CD8-positive, alpha-beta memory T cell (primary cell): ENCODE measurements at places on chromosomes 2 and 18. TPM values are rescaled to one million over a fixed set of nuclear protein-coding genes. Genes with fewer than 3 reads are reported as not detected.

DNA sequence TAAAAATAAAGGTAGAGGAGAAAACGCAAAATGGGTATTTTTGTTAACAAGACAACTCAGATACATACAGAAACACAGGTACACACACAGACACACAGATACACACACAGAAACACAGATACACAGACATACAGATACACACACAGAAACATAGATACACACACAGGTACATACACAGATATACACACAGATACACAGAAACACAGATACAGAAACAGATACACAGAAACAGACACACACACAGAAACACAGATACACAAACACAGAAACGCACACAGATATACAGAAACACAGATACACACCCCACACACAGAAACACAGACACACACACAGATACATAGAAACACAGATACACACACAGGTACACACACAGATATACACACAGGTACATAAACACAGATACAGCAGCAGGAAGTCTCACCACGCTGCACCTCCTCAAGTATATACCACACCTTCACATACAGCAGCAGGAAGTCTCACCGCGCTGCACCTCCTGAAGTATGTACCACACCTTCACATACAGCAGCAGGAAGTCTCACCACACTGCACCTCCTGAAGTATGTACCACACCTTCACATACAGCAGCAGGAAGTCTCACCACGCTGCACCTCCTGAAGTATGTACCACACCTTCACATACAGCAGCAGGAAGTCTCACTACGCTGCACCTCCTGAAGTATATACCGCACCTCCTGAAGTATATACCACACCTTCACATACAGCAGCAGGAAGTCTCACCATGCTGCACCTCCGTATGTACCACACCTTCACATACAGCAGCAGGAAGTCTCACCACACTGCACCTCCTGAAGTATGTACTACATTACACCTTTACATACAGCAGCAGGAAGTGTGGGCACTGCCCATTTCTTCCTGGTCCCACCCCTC lies 250.5 kb downstream of the HDAC4 start:
- peak; percentile 77 for DNase-seq

DNA sequence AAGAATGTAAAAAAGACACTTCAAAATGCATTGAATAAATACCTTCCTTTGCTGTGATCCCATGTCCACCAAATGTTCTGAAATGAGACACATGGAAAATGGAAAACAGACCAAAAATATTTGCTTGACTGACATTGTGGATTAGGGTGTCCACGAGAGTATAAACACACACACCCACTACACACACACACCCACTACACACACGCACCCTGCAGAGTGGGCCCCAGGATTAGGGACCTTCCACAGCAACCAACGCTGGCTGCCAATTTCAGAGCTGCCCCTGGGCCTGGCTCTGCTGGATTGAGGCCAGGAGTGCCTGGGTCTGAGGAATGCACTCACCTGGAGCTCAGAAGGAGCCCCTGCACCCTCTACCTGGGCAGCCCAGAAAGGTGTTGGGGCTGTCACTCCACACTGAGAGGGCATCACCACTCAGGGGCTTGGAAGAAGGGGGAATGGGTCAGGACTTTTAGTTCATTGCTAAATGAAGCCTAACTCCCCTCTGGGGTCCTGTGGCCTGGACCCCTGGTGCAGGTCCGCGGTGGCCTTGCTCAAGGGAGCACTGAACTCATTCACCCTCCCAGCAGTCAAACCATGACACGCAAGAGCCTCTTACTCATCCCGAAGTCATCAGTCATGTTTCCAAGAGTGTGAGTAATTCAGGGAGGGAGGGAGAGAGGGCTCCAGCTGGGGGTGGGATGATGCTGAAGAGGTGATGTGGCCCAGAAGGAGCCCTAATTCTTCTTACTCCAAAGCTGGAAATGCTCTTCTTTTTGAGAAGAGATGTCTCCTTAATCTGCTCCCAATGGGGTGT lies 50.2 kb upstream of the PLB1 start:
- no peak for DNase-seq

Gene RNF138
- 82.7 TPM for total RNA-seq

GRCh38 chr2:47050021-47050760 lies 104.9 kb downstream of the STPG4 start:
- no peak for DNase-seq

Gene TWIST2
- total RNA-seq, result not detected

Gene HK2
- 54.5 TPM for total RNA-seq

Gene RBBP8
- 80.8 TPM for total RNA-seq

Gene ASB18
- not detected for total RNA-seq

Gene LHCGR
- not detected for total RNA-seq

DNA sequence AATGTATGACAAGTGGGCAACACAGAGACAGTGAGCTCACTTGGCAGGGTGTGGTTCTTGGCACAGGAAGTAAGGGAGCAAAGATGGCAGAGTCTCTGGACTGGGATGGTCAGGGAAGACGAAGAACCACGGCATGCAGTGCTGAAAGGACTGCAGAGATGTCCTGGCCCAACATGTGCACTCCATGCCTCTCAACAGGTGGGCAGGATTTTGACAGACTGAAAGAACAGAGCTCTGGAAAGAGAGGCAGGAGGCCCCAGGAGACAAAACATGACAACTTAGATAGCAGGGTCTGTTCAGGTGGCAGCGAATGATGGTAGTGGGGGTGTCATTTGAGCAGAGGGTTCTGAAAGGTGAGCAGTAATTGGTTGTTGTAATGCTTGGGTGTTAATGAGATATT lies 180.3 kb downstream of the FHOD3 start:
- no peak for DNase-seq

Gene FNDC4
- total RNA-seq, result 0.15 TPM

DNA sequence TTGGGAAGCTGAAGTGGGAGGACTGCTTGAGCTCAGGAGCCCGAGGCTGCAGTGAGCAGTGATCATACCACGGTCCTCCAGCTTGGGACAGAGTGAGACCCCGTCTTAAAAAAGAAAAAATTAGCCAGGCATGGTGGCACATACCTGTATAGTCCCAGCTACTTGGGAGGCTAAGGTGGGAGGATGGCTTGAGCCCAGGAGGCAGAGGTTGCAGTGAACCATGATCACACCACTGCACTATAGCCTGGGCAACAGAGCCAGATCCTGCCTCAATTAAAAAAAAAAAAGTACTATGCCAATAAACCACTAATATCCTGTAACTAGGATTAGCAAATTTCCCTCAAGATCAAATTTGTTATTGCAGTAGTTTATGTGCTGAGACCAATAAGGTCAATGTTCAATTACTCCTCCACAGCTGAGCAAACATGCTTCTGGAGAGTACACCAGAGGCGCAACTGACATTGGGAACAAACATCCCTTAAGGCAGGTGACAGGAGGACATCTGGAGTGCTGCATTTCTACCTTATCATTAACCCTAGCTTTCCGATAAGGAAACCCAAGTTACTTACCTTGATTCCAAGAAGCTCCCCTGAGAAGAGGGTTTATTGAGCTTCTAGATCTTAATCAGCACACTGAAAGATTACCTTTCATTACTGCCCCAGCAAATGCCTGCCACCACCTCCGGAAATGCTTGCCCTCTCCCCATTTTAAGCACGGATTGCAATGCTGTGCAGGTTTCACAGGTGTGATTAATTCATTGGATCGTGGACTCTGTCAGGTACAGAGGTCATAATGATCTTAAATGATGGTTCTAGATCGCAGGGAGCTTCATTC lies 26.2 kb downstream of the MGAT4A start:
- no peak for DNase-seq

Gene FAP
- not detected for total RNA-seq

GRCh38 chr2:197274937-197275336 lies 35.6 kb downstream of the ANKRD44 start:
- DNase-seq, result no peak

- no peak for DNase-seq
These were observed 83.3 kb downstream of the EML4 start for GRCh38 chr2:42252464-42252863.

GRCh38 chr2:6945087-6945813 lies 28.0 kb downstream of the RNF144A start:
- no peak for DNase-seq

Gene NOL4
- not detected for total RNA-seq

Gene COL3A1
- 0.07 TPM for total RNA-seq

DNA sequence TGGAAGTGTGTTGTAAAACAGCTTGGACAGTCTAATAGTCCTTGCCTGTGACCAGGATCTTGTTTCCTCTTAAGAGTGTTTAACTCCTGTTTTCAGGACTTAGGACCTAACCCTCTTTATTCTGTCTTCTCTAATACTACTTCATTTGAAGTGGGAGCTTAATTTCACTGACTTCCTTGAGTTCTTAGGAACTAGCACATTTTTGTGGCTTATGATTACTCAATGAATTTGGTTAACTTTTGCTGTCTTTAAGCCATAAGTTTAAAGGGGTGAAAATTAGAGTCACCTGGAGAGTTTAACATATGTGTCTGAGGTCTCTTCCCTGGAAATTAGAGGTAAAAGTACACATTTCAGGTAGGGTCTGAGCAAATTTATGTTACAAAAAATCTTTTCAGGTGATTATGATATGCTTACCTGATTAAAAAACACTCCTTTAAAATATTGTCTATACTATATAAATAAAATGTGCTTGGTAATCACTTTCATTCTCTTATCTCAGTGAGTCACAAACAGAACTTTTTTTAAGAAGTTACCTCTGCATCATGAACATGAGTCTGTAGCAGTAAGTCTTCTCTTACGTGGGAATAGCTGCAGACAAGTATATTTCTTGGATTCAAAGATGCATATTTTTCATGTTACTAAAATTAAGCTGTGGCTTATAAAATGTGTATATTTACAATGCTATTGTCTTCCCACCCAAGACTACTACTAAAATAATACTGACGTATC lies 52.7 kb downstream of the ATP9B start:
- DNase-seq, result no peak

DNA sequence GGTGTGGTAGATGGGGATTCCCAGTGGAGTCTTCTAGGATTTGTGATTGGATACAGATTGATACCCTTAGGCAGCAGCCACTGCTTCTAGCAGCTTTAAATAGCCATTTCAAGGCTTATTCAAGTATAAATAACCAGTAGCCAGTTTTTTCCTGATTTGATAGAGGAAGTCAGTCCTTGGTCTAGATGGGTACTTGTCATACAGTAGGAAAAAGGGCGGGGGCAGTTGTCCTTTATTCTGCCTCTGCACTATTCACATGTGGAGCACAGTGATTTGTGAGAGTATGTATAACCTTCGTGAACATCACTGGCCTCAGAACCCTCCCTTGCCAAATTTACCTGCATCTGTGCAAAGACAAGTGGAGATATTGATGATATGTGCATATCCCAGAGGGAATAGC lies 6.8 kb downstream of the PPP1CB start:
- DNase-seq, result no peak

- no peak for DNase-seq
These were observed 147.5 kb downstream of the PARD3B start for GRCh38 chr2:204692790-204693189.

DNA sequence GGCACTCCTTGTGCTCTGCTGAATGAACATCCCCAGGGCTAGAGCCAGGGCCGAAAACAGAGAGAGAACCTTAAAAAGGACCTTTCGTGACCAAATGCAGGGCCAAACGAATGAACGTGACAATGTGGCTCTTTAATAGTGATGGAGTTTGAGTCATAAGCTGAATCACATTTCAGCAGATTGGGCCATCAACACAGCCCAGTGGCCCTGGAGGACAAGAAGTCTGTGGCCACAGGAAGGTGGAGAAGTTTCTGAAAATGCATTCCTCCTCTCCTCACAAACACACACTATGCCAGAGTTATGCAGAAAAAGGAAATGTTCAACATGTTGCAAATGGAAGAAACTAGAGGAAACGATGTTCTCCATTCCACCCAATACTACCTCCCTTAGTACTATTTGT lies 415.8 kb downstream of the HRH4 start:
- no peak for DNase-seq

- no peak for DNase-seq
These were observed 115.1 kb upstream of the NOSTRIN start for GRCh38 chr2:168687314-168687713.

Gene C18orf54
- 10.6 TPM for total RNA-seq

DNA sequence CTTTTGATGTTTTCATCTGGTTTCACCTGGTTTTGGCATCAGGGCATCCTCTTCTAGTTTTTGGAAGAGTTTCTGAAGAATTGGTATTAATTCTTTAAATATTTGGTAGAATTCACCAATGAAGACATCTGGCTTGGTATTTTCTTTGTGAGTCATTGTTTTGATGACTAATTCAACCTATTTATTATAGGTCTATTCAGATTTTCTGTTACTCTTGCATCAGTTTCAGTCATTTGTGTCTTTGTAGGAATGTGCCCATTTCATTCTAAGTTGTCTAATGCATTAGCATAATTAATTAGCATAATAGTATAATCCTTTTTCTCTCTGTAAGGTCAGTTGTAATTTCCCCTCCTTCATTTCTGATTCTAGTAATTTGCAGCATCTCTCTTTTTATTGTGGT lies 8.0 kb downstream of the GNLY start:
- DNase-seq, result no peak

- DNase-seq, result no peak
These were observed 8.2 kb upstream of the GBX2 start for GRCh38 chr2:236176417-236176816.

DNA sequence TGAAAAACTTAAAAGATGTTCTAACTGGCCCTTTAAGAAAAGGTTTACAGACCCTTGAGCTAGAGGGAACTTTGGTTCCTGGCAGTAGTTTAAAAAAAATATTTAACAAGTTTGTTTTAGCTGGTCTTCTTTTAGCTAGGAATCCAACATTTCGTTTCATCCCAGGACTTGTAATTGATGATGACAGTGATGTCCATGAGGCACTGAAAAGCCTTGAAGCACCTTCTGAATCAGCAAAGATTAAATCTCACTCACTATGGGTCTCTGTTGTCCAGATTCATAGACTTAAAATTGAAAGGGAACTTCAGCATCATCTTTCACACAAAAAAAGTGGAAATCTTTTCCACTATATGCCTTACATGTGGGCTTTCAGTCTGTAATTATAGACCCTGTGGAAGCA lies 102.9 kb upstream of the ETAA1 start:
- DNase-seq, result no peak

- peak; percentile 27 for DNase-seq
These were observed 27.8 kb upstream of the GAREM2 start for GRCh38 chr2:26144953-26145680.

DNA sequence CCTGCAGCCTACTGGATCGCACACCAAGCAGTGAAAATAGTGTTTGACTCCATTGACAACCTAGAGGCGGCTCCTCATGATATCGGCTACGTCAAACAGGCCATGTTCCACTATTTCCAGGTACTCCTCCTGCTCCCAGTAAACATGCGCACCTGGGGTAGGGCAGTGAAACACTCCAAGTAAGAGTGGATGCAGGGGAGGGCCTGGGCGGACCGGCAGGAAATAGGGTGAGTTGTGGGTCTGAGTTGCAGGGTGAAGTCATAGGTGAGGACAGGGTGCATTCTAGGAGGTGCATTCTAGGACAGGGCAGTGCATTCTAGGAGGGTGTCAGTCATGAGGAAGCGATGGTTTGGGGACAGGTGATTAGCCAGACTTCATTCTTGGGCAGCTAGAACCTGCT lies 5.0 kb downstream of the NAGK start:
- no peak for DNase-seq

GRCh38 chr18:52995875-52996274 lies 655.9 kb downstream of the DCC start:
- no peak for DNase-seq

GRCh38 chr2:163990541-163990940 lies 254.7 kb upstream of the FIGN start:
- no peak for DNase-seq

GRCh38 chr2:148300544-148300943 lies 279.7 kb downstream of the MBD5 start:
- DNase-seq, result no peak
